DMS53 (cell line): ENCODE measurements at places on chromosomes 3 and 15.
A peak's percentile ranks its signal among the peaks of the same experiment; 100 is the strongest.

DNA sequence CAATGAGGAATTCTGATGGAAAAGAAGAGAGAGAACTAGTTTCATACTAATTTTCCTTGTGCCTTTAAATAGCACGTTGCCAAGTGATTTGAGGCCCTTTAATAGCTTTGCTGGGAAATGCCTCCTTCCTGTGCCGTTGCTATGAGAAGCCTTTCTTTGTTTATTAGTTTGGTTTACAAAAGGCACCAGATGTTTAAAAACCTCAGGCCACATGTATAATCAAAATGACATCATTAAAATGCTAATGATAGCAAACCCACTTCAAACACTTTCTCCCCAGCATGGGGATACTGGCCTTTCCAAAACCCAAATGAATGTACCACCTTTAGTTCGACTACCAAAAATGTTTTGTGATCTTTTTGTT is 50.0 kb upstream of the TBC1D23 start:
- DNase-seq, result peak; percentile 71

GRCh38 chr3:106842151-106842550 is 535.1 kb upstream of the CCDC54 start:
- DNase-seq, result no peak

GRCh38 chr15:100898661-100899462 is 19.2 kb downstream of the ALDH1A3 start:
- no peak for DNase-seq

DNA sequence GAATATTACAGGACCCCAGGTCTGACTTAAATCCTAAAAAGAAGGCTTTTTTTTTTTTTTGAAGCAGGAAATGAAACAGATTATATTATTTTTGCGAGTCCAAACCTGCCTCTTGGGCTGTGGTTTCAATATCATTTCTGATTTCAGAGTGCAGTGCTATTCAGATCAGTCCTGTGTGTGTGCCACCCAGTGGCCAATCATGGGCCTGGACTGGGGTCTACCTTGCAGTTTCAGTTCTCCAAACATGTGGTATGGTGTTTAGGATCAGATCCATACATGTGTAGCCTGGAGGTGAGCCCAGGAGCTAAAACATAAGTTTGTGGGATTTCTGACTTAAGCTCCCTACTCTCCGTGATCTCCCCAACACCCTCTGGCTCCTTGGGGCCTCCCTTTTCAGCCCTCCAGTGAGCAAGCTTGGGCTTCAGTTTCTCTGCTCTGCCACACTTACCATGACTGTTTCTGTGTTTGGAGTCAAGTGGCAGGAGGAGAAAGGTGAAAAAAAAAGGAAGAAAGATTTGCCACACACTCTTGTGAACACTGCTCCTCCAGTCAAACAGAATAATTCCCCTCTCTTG is 12.1 kb upstream of the THSD4 start:
- peak; percentile 24 for DNase-seq

DNA sequence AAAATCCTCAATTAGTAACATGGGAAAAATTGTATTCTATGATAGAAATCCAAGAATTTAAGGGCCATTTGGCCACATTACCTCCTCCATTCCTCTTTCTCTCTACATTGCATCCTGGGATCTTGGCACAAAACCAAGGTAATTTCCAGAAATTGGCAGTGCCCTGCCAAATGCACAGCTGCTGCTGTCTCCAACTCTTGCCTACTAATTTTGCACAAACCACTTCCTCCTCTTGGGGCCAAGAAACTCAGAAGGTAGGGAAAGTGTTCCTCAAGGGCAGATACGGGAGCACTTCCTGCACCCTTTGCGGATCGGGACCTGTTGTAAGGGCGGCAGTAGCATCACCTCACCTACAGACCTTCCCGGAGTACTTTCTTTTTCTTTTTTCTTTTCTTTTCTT is 57.8 kb downstream of the MAP3K13 start:
- DNase-seq, result peak; percentile 11
